ENCODE measurements at places on chromosomes 2 and 18.

DNA sequence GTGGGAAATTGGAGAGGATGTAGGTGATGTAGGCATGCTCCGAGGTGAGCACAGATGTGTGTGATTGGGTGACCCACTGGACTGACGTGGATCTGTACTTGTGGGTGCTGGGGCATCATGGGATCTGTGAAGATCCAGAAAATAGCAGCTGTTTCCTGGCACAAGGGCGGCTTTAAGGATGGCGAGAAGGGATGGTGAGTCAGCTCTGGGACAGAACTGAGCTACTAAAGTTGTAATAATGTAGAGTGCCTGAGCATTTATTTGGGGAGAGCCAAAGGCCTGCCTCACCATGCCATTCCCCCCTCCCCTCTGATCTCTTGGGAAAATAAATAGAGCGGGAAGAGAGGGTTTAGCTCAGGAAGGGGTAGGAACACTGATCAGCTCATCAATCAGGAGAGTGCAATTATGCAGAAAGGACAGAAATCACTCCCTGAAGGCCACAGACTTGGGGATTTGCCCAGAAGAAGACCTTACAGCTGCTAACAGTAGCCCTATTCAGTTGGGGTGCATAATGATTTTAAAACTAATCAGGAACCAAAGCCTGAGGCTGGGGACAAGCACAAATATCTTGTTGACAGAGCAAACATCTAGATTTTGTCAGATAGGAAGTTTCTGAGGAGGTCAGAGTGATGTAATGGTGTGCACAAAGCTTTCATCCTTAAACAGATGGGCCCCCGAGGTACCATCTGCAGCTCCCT is 30.3 kb downstream of the TANC1 start:
- no peak overlapping the region for H3K27ac ChIP-seq
- DNase-seq, result no peak
- no peaks in the 10 kb centered on the region for H3K27me3 ChIP-seq
- H3K36me3 ChIP-seq, result peaks cover 10% of the 10 kb centered on the region

- no peak overlapping the region for H3K27ac ChIP-seq
- no peak for DNase-seq
- H3K4me3 ChIP-seq, result no peak overlapping the region
Measured at GRCh38 chr18:48836231-48836805, 114.4 kb downstream of the SMAD7 start.

GRCh38 chr2:172510088-172510487 is 45.8 kb upstream of the PDK1 start:
- H3K36me3 ChIP-seq, result no peaks in the 10 kb centered on the region
- H3K27ac ChIP-seq, result no peak overlapping the region
- H3K27me3 ChIP-seq, result no peaks in the 10 kb centered on the region

DNA sequence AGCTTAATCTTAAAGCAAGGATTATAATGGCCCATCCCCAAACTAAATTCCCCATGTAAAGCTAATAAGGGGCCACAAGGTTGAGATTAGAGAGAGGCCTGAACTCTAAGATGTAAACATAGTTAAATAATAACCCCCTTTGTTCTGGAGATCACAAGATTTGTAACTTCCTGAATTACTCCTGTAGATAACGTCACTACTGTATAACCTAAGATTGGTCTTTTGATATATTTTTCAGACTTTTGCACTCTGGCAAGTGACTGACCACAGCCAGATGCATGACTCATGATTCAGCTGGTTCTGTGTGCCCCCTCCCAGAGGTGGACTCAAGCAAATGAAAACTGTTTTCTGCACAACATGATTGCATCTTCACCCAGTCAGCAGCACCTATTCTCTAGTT is 686.0 kb upstream of the DDX18 start:
- no peak overlapping the region for H3K4me3 ChIP-seq
- no peak for DNase-seq
- no peaks in the 10 kb centered on the region for H3K27me3 ChIP-seq
- no peak overlapping the region for H3K27ac ChIP-seq
- no peaks in the 10 kb centered on the region for H3K36me3 ChIP-seq
- H3K4me1 ChIP-seq, result no peaks in the 10 kb centered on the region

GRCh38 chr2:239548451-239548871 is 147.6 kb upstream of the HDAC4 start:
- DNase-seq, result no peak
- no peaks in the 10 kb centered on the region for H3K27me3 ChIP-seq
- no peaks in the 10 kb centered on the region for H3K36me3 ChIP-seq
- no peak overlapping the region for H3K27ac ChIP-seq
- H3K4me3 ChIP-seq, result no peak overlapping the region

DNA sequence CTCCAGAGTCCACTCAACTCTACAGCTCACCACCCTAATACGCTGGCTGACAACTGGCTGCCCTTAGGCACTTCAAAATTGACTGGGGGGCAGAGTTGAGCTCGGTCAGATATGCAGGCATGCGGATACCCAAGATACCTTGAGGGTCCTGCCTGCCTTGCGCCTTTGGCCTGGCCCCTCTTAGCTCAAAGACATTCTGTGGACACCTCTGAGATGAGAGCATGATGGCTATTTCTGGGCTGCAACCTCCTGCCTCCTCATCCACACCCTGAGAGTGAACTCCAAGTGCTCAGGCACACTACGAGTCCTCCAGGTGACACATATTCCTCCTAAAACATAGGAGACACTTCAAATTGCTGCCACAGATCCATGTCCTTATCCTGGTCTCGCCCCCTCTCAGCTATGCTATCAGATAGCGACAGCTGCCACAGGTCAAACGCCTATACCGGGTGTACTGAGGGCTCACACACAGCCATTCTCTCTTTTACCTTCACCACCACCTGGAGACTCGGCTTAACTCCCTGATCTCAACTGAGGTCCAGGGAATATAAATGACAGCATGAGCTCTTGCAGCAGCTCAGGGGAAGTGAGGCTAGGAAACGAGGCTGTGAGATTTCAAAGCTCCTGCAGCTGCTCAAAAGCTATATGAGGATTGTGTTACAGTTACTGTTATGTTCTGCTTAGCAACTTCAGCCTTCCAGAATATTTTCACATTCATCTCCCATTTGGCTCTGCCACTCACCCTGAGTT is 60.5 kb upstream of the TEX51 start:
- H3K36me3 ChIP-seq, result no peaks in the 10 kb centered on the region
- DNase-seq, result no peak
- H3K4me1 ChIP-seq, result no peaks in the 10 kb centered on the region
- no peak overlapping the region for H3K27ac ChIP-seq

- peaks cover 86% of the 10 kb centered on the region for H3K27me3 ChIP-seq
- H3K36me3 ChIP-seq, result no peaks in the 10 kb centered on the region
- no peak overlapping the region for H3K4me3 ChIP-seq
- H3K27ac ChIP-seq, result no peak overlapping the region
- no peaks in the 10 kb centered on the region for H3K4me1 ChIP-seq
- DNase-seq, result no peak
Measured at GRCh38 chr2:455913-456312, 168.0 kb upstream of the ALKAL2 start.

DNA sequence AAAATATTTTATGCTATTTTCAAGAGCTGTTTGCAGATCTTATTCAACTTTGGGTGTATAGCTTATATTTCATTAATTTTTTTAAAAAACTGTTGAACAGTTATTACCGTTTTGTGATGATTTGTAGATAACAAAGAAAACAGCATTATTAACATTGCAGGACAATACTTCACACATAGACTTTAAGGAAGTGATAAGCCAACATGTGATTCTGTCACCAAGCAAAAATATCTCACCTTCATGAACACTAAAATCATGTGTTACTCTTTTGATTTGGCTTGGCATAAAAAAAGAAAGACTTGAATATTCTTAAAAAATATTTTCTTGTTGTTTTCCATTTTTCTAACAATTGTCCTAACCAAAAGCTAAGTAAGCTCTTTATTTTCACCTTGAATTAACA is 33.0 kb downstream of the SLC35F5 start:
- no peak for DNase-seq
- H3K4me3 ChIP-seq, result no peak overlapping the region
- no peaks in the 10 kb centered on the region for H3K27me3 ChIP-seq
- H3K4me1 ChIP-seq, result no peaks in the 10 kb centered on the region
- no peak overlapping the region for H3K27ac ChIP-seq

DNA sequence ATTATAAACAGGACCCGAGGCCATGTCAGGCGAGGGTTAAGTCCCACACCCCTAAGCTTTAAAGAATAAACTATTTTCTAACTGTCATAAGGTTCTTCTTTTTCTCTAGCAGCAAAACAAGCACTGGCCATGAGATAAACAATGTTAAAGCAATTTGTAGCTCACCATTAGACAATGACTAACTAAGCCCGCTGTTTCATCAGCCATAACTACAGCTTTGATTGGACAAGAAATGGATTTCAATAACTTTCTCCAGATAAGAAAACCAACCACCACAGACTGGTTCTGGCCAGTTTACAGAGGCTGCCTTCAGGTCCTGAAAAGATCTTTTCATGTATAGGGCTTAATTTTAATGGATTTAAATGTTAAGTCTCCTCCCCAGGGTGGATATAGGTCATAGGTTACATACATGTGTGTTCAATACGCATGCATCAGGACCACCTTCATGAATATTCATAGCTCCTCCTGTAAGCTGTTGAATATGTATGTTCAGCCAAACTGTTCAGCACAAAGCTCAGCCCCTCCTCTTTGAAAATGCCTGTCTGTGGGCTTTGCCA is 108.7 kb upstream of the RAB6C start:
- no peaks in the 10 kb centered on the region for H3K4me1 ChIP-seq
- DNase-seq, result no peak
- no peak overlapping the region for H3K4me3 ChIP-seq
- no peak overlapping the region for H3K27ac ChIP-seq
- no peaks in the 10 kb centered on the region for H3K36me3 ChIP-seq

GRCh38 chr2:120319686-120320317 is 26.1 kb upstream of the INHBB start:
- peak overlapping the region; percentile 11 for H3K27ac ChIP-seq
- H3K4me3 ChIP-seq, result no peak overlapping the region
- H3K4me1 ChIP-seq, result peaks cover 24% of the 10 kb centered on the region
- no peaks in the 10 kb centered on the region for H3K36me3 ChIP-seq

- H3K27ac ChIP-seq, result no peak overlapping the region
- no peaks in the 10 kb centered on the region for H3K36me3 ChIP-seq
- no peak overlapping the region for H3K4me3 ChIP-seq
Measured at GRCh38 chr2:63975437-63976124, 43.6 kb downstream of the VPS54 start.

GRCh38 chr2:109375656-109376055 is 238.1 kb downstream of the SEPTIN10 start:
- no peak for DNase-seq
- peaks cover 19% of the 10 kb centered on the region for H3K36me3 ChIP-seq
- H3K27me3 ChIP-seq, result no peaks in the 10 kb centered on the region
- H3K4me3 ChIP-seq, result no peak overlapping the region

DNA sequence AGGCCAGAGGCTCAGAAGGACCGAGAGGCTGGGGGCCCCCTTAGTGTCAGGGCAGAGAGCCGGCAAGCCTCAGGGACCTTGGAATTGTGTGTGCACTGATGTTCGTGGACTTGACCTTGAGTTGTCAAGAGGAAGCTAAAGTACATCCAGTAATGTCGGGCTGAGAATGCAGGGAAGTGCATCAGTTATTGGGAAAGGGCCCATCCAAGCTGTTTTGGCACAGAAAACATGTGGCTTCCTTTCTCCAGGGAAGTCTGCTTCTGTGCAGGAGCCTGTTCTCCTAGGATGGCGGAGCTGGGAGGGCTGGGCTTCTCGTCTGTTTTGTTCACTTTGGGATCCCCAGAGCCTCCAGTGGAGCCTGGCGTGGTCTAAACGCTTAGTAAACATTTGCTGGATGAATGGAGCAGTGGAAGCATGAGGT is 23.7 kb downstream of the ATOH8 start:
- H3K4me3 ChIP-seq, result no peak overlapping the region
- peaks cover 79% of the 10 kb centered on the region for H3K4me1 ChIP-seq
- DNase-seq, result peak; percentile 57
- H3K36me3 ChIP-seq, result no peaks in the 10 kb centered on the region

GRCh38 chr2:23595601-23596251 is 210.7 kb downstream of the KLHL29 start:
- H3K27ac ChIP-seq, result peak overlapping the region; percentile 68
- no peak for DNase-seq
- no peaks in the 10 kb centered on the region for H3K36me3 ChIP-seq

DNA sequence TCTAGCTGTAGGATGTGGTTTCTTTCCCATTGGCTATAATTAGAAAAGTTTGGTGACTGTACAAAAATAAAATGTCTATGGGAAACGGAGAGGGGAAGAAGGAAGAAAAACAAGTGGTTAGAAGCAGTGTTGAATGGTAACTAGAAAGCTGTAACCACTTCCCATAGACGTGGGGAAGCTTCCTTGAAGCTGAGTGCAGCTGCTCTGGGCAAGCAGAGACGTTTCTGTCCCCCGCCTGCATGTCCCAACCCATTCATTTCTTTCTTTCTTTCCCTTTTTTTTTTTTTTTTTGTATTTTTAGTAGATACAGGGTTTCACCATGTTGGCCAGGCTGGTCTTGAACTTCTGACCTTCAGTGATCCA is 367.8 kb upstream of the HS6ST1 start:
- H3K4me3 ChIP-seq, result no peak overlapping the region
- no peak overlapping the region for H3K27ac ChIP-seq
- H3K36me3 ChIP-seq, result no peaks in the 10 kb centered on the region
- no peak for DNase-seq

DNA sequence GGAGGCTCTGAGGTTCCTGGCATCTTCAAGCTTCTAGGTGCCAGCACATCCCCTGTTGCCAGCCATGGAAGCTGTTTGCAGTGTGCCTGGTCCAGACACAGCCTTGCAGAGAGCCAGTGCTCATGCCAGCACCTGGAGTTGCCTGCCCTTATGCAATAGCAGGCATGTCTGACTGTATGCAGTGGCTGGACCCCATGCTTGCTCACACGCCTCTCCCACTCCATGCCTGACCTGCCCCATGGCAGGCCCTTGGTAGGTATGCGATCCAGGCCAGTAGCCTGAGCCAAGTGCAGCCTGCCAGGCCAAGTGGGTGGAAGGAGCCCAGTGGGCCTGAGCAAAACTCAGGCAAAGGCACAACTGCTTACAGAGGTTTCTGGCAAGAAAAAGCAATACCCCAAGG is 19.5 kb upstream of the SP140L start:
- no peaks in the 10 kb centered on the region for H3K4me1 ChIP-seq
- H3K27ac ChIP-seq, result no peak overlapping the region
- DNase-seq, result no peak
- no peaks in the 10 kb centered on the region for H3K36me3 ChIP-seq

DNA sequence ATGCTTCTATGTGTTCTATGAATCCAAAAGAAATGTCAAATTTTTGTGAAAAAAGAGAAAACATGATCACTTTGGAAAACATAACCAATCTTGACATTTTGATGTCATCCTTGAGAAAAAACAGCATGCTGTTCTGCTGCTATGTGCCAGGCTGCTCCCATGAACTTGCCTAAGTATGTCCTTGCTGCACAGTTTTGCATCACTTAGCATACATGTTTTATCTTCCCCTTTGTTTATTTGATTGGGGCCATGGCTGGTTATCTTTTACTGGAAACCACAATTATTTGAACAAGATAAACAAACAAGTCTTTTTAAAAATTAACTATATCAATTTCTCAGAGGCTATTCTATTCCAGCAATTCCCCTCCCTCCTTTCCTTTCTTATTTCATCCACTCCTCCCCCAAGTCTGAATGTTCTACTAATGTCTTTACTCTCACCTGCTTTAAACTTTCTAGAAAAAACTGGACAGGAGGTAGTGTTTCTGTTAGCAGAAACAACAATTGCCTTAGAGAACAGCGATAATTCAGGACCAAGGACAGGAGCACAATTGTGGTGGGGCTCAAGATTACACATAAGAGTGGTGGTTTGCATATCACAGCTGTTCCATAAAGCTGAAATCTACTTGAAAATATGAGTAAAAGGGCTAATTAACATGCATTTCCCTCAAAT is 6.7 kb downstream of the AOX1 start:
- DNase-seq, result no peak
- H3K4me1 ChIP-seq, result no peaks in the 10 kb centered on the region
- H3K27ac ChIP-seq, result no peak overlapping the region
- H3K27me3 ChIP-seq, result peaks cover 10% of the 10 kb centered on the region
